Thyroid gland (tissue), 4 donors: ENCODE measurements at places on chromosomes 2 and 18. TPM values are rescaled to one million over a fixed set of nuclear protein-coding genes. Genes with fewer than 3 reads are reported as not detected.

EPB41L3 gene
- 31.6 TPM for total RNA-seq

ARMC9 gene
- total RNA-seq: 29.8 TPM

CRYBA2 gene
- not detected for total RNA-seq

ZBTB7C gene
- 41.7 TPM for total RNA-seq

DNA sequence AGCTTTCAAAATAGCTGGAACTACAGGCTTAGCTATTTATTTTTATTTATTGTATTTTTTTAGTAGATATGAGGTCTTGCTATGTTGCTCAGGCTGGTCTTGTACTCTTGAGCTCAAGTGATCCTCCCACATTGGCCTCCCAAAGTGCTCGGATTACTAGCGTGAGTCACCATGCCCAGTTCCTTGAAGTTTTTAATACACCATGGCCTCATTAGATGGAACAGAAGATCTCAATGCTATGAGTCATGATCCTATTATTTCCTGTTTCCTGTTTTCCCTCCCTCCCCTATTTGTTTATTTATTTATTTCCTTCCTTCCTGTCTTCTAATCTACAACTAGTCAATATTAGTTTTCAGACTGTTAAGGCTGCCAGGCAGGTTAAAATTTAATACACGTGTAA, 309.0 kb downstream of the CMPK2 start:
- DNase-seq: no peak

GRCh38 chr2:240400371-240401161, 34.9 kb upstream of the GPC1 start:
- DNase-seq: no peak

DNA sequence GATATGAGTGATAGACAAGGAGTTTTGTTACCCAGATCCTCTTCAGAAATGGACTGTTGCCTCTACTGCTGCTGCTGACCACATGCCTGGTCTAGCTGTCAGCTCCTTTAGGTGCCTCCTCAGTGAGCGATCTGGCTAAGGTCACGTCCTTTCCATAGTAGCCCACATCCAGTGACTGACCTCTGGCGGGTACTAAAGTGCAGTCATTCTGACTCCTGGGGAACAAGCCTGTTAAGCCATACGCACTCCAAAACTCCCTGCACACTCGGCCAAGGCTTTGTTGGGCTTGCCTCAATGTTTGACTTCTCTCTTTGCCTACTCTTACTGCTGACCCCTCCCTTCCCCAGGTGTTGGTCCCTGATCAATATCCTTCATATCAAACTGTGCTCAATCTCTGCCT, 685.2 kb downstream of the IRS1 start:
- DNase-seq: no peak

- DNase-seq: peak; percentile 86
Measured at GRCh38 chr2:85601771-85602475, 575 bp downstream of the TMEM150A start.
